Activated T-helper 1 cell treated with anti-CD3 and anti-CD28 coated beads, Interleukin-12 subunit alpha, Interleukin-12 subunit beta, Interleukin-2, Interleukin-4 antibody, amounts not matched to agents 30 ng/mL and 10 ng/mL and 1 ng/mL, durations not matched to agents 14 hours and 24 hours and 36 hours (primary cell): ENCODE measurements at places on chromosomes 3 and 15. TPM values are rescaled to one million over a fixed set of nuclear protein-coding genes. Genes with fewer than 3 reads are reported as not detected.

TRIM42 gene
- total RNA-seq = not detected in 2 replicates

CCR9 gene
- not detected in 2 replicates for total RNA-seq

TRPC1 gene
- total RNA-seq = 0.66 and 1.1 TPM in 2 replicates

C2CD4A gene
- 0.13 and 0.17 TPM in 2 replicates for total RNA-seq

CCR8 gene
- 7.1 and 8.9 TPM in 2 replicates for total RNA-seq

ECE2 gene
- not detected in 2 replicates for total RNA-seq

STRA6 gene
- 0.23 TPM in 1 of 2 replicates, not detected in the other for total RNA-seq

IMPDH2 gene
- 423 and 434 TPM in 2 replicates for total RNA-seq

MASP1 gene
- total RNA-seq = not detected in 2 replicates

HYAL2 gene
- 15.5 and 16.1 TPM in 2 replicates for total RNA-seq

TNNC1 gene
- total RNA-seq = 0.32 and 0.67 TPM in 2 replicates

DNAH12 gene
- total RNA-seq = 0.17 TPM in 1 of 2 replicates, not detected in the other

WNT5A gene
- not detected in 2 replicates for total RNA-seq

CRELD1 gene
- total RNA-seq = 18.7 and 20.6 TPM in 2 replicates

KLF15 gene
- total RNA-seq = 0.08 and 0.22 TPM in 2 replicates

ACAD11 gene
- total RNA-seq = 14.1 and 14.3 TPM in 2 replicates

HGD gene
- 0.16 TPM in 1 of 2 replicates, not detected in the other for total RNA-seq

ST3GAL6 gene
- total RNA-seq = 0.44 and 0.83 TPM in 2 replicates

IDH3A gene
- 160 and 163 TPM in 2 replicates for total RNA-seq

MOBP gene
- not detected in 2 replicates for total RNA-seq

UBAP1L gene
- 5.9 and 7.0 TPM in 2 replicates for total RNA-seq

TMEM40 gene
- total RNA-seq = not detected in 2 replicates

PPP1R14D gene
- not detected in 2 replicates for total RNA-seq

ZWILCH gene
- 37.5 and 42.2 TPM in 2 replicates for total RNA-seq

CDC25A gene
- 50.9 and 52.6 TPM in 2 replicates for total RNA-seq

GPR160 gene
- 3.4 and 3.5 TPM in 2 replicates for total RNA-seq

CHST13 gene
- not detected in 2 replicates for total RNA-seq

EPHA3 gene
- not detected in 2 replicates for total RNA-seq

FAM219B gene
- total RNA-seq = 72.6 and 73.2 TPM in 2 replicates

GOLGA8M gene
- 1.1 and 1.5 TPM in 2 replicates for total RNA-seq

HTR3E gene
- not detected in 2 replicates for total RNA-seq

ATP10A gene
- 42.8 and 47.9 TPM in 2 replicates for total RNA-seq

TRPM1 gene
- not detected in 2 replicates for total RNA-seq

CRABP1 gene
- not detected in 2 replicates for total RNA-seq

SCN11A gene
- total RNA-seq = 0.05 TPM in 1 of 2 replicates, not detected in the other

DAZL gene
- total RNA-seq = 0.10 TPM in 2 replicates

UPK1B gene
- total RNA-seq = not detected in 2 replicates

IVD gene
- total RNA-seq = 59.6 and 65.2 TPM in 2 replicates

CGNL1 gene
- total RNA-seq = not detected in 2 replicates

SUSD5 gene
- not detected in 2 replicates for total RNA-seq

ZNF501 gene
- 1.5 and 1.6 TPM in 2 replicates for total RNA-seq
